Left cardiac atrium (tissue), 4 donors: ENCODE measurements at places on chromosomes 2 and 18. TPM values are rescaled to one million over a fixed set of nuclear protein-coding genes. Genes with fewer than 3 reads are reported as not detected.

Gene COL4A4
- 18.7 TPM for total RNA-seq

- DNase-seq = no peak
These were observed 196.0 kb downstream of the KCNS3 start for GRCh38 chr2:18074476-18074875.

DNA sequence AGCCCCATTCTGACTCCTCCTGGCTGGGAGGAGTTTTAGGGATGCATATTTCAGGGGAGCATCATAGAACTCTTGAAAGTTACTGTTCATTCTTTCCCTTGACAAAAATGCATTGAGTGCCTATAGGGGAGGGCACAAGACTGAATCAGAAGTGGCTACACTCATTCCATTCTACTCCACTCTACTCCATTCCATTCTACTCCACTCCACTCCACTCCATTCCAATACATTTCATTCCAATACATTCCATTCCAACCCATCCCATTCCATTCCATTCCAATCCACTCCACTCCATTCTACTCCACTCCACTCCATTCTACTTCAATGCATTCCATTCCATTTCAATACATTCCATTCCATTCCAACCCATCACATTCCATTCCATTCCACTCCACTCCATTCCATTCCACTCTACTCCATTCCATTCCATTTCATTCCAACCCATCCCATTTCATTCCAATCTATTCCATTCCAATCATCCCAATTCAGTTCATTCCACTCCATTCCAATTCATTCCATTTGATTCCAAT, 110.8 kb downstream of the LOXHD1 start:
- no peak for DNase-seq

DNA sequence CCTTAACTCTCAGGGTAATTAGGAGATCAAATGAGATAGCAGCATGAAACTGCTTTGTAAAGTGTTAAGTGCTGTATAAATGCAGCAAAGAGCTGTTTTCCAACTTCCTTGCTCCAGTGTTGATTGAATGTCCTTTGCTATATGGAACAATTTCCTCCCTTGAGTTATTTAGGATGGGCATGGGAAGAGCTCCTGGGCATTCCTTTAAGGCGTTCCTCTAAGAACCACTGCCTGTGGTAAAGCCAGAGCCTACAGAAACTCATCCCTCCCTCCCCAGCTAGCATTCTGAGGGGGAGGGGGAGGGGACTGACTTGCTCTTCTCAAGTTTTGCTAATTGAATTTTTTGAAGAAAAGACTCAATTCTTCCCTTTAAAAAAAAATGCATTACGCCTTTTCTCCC, 1.4 kb downstream of the AKAIN1 start:
- no peak for DNase-seq

DNA sequence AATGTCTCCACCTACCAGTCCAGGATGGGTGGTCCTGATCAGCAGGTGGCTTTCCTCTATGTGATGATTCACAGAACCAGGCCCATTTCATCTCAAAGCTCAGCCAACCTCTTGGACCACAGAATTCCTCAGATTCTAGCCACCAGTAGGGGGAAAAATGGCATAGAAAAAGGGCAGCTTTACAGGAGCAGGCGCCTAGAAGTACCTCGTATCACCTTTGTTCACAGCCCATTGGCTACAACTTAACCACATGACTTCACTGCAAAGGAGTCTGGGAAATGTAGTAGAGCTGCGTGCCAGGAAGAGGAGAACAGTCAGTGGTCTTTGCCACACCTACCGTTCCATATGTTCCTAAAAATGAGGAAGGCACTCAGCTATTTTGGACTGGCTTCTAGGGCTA, 62.8 kb upstream of the DTNA start:
- DNase-seq = no peak

- no peak for DNase-seq
These were observed 109.7 kb downstream of the LDLRAD4 start for GRCh38 chr18:13328213-13328612.

DNA sequence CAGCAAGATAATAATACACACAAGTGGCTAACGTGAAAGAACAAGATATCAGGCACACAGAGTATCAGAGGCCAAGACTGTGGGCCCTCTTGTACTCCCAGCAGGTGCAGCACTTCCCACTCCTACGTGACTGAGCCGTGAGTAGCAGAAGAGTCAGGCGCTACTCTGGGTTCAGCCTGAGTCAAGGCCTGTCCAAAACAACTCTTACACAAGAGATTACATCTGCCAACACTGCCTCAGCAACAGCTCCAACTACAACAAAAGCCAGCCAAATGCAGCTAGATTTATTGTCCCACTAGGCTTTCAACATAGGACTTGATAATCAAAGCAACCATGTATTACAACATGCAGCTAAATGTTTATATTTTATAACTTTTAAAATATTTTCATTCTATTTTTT, 56.2 kb downstream of the ITSN2 start:
- peak; percentile 76 for DNase-seq

DNA sequence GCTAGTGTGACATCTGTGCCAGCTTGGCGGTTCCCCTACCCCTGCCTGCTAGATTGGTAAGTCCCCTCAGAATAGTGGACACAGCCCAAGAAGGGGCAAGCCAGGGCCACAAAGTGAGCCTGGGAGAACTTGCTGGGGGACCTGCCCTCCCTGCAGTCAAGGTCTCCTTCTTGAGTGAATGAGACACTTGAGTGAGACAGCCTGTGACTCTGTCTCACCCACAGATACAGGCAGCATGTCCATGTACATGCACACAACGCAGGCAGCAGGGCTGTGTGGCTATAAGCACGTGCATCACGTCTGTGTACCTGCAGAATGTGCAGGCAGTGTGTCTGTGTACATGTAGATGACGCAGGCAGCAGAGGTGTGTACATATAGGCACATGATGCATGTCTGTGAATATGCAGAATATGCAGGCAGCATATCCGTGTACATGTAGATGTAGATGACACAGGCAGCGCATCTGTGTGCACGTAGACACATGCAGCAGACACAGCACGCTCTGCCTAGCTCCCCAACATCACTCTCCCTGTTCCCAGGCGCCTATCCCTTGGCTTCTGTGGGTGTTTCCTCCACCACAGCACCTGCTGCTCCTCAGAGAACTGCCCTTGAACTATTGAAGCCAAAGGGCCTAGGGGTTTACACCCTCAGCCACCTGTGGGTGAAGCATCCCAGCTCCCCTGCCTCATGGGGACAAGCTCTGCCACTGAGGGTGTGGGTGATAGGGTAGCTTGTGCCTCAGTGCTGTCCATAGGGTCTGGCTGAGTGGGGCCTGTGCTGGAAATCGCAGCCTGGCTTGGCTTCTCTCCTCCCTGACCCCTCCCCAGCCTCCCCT, 147.2 kb upstream of the TWIST2 start:
- DNase-seq = no peak

Gene SKOR2
- total RNA-seq = not detected

DNA sequence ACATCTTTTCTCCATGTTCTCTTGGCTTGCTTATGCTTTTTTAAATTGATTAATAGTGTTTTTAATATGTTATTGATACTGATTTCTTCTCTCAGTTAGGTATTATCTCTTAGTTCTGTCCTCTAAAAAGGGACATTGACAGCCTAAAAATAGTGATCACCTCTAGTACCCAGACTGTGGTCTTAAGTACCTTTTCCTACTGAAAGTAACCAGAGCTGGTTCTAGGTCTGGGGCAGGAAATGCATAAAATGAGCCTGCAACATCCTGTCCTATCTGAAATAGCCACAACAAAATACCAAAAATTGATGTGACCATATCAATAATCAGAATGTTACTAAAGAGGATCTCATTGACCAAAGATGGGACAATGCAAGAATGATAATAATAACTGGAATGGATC, 113.3 kb downstream of the DNAH6 start:
- no peak for DNase-seq

GRCh38 chr2:159612255-159612901, 4.0 kb downstream of the BAZ2B start:
- no peak for DNase-seq

GRCh38 chr2:235220331-235220730, 268.5 kb downstream of the SH3BP4 start:
- no peak for DNase-seq

Gene UGT1A7
- total RNA-seq = not detected

Gene COL3A1
- total RNA-seq = 305 TPM

Gene KIAA2012
- not detected for total RNA-seq

Gene NPPC
- total RNA-seq = 3.7 TPM

DNA sequence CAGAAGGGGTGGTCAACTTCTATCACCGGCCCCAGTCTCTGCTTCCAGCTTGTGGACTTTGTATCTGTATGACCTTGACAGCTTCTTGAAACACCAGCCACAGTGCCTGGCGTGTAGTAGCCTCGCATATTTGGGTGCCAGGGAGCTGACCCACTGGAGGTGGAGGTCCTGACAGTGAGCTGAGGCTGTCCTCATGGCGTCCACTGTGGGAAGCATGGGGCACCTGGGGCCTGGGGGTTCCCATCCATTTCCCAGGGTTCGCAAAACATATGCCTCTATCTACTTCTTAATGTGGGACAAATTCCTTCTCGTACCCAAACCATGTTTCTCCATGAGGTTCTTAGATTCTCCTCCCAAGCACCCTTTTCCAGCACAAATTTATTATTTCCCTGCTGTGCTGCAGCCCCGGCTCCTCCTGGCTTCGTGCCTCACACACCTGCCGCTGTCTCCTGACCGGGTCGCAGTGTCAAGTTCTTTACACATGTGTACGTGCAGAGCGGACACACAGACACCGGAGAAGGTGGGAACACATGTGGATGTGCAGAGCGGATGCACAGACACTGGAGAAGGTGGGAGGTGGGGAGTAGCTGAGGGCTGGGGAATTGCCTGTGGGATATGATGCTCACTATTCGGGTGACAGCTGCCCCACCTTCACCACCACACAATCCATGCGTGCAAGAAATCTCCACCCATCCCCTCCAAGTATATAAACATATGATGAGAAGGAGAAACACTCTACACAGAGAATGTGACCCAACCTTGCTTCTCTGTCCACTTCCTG, 23.4 kb downstream of the TMEM18 start:
- no peak for DNase-seq

Gene RAPGEF4
- 12.9 TPM for total RNA-seq

DNA sequence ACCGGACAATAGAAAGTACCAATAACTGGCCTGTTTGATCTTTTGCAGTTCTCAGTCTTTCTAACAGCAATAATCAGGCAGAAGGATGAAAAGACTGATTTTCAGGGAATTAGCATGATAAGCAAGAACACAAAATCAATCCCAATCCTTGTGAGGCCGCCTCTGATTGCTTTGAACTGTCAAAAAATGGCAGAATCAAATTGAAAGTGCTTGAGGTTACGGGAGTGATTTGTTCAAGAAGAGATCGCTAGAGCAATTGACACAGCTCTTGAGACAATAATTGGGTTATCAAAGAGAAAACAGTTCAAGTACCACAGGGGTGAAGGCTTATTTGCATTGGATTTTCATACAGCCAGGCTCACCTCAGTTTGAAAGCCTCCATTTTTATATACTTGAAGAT, 663.4 kb downstream of the ARHGAP15 start:
- no peak for DNase-seq

DNA sequence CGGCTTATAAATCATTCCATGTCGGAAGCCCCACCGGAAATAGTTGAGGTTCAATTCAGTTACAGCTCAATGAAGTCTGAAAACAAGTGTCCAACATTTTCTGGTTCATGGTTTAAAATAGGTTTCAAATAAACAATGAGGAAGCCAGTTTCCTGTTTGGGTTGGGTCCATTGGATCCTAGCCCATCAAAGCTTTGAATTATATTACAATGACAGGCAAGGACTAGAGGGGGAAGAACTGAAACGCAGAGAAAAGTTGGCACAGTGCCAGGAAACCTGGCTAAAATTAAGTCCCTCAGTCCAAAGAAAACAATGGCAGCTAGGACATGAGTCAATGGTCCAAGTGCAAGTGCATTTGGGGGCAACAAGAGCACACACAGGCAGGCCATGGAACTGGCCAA, 32.0 kb downstream of the SLC14A1 start:
- DNase-seq = peak; percentile 80

DNA sequence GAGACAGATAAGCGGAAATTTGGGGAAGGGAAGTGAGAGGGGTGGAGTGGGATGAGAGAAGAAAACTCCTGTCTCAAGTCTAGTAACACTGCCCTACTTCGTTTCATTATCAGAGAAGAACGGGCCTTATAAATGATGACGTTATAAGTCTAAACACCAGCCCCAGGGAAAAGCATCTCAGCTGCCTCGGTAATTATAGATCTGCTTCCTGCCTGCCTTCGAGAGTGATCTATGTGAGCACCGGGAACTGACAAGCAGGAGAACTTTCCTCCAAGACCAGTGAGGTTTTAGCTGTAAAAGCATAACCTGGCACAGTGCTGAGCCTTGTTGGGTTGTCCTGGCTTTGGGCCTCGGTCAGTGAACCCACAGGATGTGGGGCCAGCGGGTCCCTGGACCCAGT, 227.9 kb upstream of the SIX2 start:
- DNase-seq = no peak

DNA sequence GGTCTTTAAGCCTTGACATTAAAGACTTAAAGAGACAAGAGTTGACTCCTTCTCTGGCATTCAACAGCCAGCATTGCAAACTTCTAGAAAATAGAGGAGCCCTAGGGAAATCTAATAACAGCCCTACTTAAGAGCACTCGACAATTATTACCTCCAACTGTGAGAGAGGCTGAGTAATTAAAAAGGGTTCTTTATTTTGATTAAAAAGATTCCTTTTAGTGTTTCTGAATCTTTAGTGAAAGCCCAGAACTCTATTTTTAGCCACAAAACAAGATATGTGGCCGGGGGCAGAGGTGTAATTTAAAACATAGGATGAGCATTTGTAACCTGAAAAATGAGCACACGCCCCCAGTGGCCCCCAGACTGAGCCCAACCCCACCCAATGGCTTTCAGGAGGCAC, 222.3 kb downstream of the SMAD2 start:
- DNase-seq = no peak
